ENCODE measurements at places on chromosomes 12 and 14.

- no peak for DNase-seq
These were observed 27.3 kb downstream of the CLEC6A start for GRCh38 chr12:8483079-8483478.

GRCh38 chr12:20487519-20487918, 119.2 kb downstream of the PDE3A start:
- DNase-seq, result no peak

- DNase-seq, result no peak
These were observed 13.2 kb downstream of the BAZ2A start for GRCh38 chr12:56616925-56617324.

DNA sequence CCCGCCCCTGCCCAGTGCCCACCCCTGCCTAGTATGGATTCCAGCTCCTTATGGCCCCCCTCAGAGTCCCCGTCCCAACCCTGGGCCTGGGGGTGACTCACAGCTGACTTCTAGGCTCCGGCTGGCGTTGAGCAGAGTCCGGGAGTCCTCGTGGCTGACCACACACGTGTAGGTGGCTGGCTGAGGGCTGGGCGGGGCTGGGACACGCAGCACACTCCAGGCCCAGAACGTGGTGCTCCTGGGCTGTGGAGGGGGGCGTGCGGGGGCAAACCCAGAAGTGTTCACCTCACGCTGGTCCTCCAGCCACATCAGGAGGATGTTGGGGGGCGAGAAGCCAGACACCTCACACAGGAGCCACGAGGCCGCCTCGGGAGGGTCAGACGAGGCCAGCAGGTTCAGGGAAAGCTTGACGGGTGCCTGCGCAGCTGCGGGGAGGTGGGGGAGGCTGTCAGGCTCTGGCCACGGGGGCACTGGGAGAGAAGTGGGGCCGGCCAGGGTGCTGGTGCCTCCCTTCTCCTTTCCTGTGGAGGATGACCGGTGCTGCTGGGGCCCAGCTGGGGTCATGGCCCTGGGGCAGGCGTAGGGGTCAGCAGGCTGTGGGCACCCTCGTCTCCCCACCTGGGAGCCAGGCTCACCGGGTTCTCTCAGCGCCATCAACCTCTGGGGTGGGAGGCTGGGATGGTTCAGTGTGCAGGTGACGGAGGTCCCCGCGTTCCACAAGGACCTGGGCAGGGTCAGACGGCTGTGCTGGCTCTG, 314.1 kb downstream of the TMEM121 start:
- no peak for DNase-seq

Data from NCI-H69 (cell line).